ENCODE measurements at places on chromosomes 11 and 22.

DNA sequence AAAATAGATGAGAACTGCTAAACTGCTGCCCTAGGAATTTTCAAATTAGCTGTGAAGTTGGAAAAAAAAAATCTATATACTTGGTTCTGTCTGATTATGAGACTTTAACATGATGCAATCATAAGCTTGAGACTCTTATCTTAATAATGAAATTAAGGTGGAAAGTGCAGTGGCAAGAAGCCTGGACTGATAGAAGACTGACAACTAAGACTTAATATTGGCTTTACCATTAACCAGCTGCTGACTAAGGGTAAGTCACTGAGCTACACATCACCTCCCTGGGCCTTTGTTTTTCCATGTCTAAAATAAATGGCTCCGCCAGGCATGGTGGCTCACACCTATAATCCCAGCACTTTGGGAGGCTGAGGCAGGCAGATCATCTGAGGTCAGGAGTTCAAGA lies 56.9 kb downstream of the SLC35F2 start:
- no peak for DNase-seq

DNA sequence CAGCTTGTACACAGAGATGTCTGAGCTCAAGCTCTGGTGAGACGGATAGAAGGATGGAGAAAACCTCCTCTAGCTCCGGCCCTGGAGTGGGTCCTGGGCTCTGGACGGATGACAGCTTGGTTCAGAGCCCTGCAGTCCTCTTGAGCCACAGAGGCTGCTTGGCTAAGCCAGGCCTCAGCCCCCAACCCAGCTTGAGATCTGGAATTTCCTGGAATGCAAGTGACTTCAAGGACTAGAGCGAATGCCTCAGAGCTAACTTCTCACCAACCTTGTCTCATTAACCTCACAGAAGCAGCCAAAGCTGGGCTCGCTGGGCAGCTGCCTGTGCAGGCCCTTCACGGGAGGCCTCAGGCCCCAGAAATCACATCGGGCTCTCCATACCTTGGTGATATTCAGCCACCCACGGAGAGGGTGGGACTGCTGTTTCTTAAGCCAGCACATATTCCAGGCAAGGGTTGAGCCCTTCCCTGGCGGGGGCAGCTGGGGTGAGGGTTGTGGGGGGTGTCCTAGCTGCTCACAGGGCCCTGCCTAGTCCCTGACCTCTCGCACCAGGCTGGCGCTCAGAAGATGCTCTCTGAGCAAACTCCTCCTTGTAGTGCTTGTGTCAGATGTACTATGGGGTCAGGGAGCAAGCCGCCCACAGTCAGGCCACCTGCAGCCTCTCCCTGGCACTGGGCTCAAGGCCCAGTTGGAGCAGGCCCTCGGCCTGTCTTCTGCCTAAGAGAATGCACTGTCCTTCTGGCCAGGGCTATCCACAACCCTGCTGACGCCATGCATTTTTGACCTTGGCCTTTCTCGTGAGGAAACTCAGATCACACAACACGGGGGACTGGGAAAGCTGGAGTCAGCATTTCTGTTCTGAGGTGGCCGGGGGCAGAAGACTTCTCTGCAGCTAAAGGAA lies 73.6 kb upstream of the TTLL12 start:
- no peak for DNase-seq

DNA sequence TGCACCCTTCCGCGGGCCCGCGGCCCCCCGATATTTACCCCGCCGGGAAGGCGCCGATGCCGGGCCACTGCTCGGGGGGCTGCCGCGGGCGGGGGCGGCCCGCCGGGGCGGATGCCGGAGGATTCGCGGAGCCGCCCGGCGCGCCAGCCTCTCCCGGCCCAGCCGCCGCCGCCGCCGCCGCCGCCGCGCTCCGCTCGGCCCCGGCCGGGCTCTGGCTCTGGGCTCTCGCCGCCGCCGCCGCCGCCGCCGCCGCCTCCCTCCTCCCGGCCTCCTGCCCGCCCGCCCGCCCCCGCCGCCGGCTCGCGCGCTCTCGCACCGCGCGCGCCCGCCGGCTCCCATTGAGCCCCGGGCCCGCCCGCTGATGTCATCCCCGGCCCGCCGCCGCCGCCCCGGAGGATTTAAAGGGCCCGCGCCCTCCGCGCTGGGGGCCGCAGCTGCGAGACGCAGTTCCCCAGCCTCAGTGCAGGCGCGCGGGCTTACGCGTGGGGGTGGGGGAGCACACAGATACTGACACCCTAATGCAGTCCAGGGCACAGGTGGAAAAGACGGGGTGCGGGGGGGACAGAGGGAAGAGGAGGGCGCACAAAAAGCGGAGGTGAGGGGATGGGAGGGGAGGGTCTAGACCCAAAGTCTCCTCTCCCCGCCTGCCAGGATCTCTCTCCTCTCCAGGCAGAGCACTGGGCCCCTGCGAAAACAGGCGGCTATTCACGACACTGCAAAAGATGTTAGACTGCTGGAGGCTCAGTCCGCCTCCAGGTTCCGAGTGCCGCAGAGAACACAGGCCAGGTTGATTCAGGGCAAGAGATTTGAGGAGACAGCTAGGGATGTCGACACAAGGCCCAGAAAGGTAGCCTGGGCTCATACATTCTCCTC lies at the start of gene CSNK1E:
Gene CSNK1E, minus strand, starts transcription at position 312 of the 873 bp plus-strand sequence. CDS start 3,276 bp downstream, outside the sequence.
- peak; percentile 76 for DNase-seq

DNA sequence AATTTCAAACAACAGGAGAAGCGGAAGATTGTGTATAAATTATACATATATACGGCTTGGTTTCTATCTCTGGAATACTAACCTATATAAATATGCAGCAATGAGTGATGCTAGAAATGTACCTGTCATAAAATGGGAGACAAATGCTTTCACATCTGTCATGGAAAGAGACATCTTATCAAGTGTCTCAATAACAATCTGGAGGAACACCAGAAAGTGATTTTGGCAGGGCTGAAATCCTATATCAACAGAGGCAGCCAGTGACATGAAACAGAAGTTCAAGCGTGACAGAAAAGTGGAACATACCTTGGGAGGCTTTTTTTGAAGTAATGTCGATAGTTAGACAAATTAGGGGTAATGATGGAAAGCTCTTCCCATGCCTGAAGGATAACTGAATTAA lies 834.6 kb downstream of the JRKL start:
- DNase-seq: no peak

DNA sequence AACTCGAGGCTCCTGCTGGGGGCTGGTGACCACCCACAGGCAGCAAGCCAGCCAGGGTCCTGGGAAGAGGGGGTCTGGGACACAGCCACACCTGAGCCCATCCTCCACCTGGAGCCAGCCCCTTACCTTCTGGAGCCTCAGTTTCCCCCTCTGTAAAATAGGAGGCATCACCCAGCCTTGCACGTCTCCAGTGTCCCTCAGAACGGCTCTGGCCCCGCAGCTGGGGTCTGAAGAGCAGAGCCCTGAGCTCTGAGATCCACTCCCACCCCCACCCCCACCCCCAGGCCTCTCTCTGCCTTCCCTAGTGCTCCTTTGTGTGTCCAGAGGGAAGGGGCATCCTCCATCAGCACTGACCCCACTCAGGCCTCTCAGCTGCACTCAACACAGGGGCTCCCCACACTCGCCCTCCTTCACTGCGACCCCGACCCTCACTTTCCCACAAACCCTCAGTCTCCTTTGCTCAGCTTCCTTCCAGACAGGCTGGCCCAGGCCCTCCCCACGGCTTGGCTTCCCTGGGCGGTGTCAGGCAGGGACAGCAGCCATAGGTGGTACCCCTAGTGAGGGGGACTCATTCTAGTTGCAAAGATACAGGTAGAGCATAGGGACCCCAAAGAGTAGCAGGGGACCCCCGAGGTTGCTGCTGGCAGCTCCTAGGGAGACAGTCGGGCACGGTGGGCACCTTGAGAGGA lies 33.3 kb upstream of the KCNQ1OT1 start:
- no peak for DNase-seq

GRCh38 chr22:46829117-46829891 lies 66.9 kb downstream of the TBC1D22A start:
- DNase-seq: peak; percentile 77

GRCh38 chr22:38921806-38922205 lies 35.6 kb upstream of the APOBEC3A start:
- no peak for DNase-seq

GRCh38 chr11:120248551-120249278 lies 8.8 kb downstream of the POU2F3 start:
- no peak for DNase-seq

GRCh38 chr22:42648368-42649245 lies 585 bp downstream of the CYB5R3 start:
- DNase-seq: peak; percentile 73

DNA sequence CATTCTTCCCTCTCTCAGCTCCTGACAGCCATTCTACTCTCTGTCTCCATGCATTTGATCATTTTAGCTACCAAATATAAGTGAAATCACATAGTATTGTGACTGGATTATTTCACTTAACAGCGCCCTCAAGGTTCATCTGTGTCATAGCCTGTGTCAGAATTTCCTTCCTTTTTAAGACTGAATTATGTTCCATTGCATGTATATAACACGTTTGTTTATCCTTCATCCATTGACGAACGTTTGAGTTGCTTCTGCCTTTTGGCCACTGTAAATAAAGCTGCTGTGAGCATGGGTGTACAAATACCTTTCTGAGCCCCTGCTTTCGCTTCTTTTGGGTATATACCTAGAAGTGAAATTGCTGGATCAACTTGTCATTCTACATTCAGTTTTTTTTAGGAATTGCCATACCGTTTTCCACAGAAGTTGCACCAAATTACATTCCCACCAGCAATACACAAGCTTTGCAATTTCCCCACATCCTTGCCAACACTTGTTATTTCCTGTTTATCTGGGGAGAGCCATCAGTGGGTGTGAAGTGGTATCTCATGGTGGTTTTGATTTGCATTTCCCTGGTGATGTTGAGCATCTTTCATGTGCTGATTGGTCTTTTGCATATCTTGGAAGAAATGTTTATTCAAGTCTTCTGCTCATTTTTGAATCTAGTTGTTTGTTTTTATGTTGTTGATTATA lies 17.5 kb downstream of the GLB1L2 start:
- DNase-seq: no peak

DNA sequence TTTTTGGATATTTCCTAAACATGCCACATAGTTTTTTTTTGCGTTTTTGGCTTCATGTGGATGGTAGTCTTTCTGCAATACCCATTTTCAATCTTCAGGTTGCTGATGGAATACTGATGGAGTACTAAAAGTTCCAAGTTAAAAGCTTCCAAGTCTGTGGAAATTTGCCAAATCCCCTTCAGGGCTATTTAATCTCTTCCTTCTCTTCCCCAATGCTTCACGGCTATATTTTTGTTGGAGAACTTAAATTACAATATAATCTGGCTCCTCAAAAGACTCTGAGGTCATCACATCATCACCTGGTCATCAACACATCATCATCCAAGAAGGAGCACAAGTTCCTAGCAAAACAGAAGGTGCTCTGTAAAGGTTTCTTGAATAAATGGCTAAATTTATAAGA lies 881.0 kb upstream of the TENM4 start:
- DNase-seq: no peak

GRCh38 chr22:23509571-23510302 lies 70.4 kb downstream of the IGLL1 start:
- no peak for DNase-seq

GRCh38 chr11:8020244-8020597 lies 33.1 kb downstream of the EIF3F start:
- DNase-seq: no peak

DNA sequence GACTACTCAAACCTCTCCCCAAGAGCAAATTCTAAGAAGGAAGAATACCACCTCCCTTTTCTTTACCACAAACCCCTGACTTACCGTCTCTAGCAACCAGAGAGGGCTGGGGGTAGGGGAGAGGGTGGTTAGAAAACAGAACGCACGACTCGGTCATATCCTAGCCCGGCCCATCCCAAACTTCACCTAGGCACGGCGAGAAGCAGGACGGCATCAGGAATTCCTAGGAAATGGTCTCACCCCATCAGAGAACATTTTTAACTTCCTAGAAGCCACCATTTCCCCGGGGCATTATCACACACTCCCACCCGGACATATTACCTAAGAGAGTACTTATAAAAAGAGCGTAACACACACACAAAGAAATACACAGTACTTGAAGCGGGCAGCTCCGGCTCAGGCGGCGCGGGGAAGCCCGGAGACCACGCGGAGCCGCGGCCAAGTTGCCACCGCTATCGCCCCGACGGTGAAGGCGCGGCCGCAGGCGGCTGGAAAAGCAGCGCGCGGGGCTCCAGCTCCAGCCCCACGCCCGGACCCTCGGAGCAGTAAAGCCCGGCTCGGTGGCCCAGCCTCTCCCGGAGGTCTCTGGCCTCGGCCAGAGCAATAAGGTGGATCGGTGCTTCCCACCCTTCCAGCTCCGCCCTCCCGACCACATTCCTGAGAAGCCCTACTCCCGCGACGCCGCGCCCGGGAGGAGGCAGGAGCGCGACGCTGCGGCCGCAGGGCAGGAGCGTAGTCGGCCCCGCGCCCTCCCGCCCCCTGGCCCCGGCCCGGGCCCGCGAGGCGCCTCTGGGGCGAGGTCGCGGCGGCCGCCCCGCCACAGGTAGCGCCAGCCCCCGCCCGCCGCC lies 878 bp downstream of the RRAS2 start:
- DNase-seq: peak; percentile 55

- no peak for DNase-seq
Measured at GRCh38 chr22:43627485-43628213, 184.5 kb downstream of the EFCAB6 start.

Data from MG63 (cell line).